Foreskin fibroblast (primary cell): ENCODE measurements at places on chromosomes 4 and X.

DNA sequence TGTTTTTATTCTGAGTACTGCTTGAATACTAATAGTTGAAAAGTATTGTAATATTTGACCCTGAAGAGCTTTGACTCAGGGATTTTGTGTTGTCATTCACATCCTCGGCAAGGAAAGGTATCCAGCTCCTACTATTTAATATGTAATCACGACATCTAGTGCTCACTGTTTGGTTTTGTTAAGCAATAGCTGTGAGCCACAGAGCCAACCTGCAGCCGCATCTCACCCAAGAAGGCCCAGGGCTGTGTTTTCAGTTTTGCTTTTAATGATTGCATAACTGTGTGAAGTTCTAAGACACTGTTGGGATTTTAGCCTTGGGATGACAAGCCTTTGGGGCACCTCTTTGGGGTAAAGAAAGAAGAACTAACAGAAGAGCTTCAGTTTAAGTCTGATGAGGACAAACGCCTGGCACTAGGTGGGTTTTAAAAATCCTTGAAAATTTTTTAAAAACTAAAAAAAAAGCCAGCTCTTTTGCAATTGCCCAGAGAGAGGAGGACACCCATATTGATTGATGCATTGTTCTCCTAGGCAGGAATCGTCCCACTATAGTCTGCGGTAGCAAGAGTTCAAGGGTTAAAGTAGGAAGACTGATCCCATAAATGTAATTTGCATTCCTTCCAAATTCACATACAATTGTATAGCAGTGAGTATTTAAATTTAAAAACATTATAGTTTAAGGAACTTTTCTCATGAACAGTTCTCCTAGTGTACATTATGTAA is 157.8 kb downstream of the RELL1 start:
- no peak for DNase-seq

DNA sequence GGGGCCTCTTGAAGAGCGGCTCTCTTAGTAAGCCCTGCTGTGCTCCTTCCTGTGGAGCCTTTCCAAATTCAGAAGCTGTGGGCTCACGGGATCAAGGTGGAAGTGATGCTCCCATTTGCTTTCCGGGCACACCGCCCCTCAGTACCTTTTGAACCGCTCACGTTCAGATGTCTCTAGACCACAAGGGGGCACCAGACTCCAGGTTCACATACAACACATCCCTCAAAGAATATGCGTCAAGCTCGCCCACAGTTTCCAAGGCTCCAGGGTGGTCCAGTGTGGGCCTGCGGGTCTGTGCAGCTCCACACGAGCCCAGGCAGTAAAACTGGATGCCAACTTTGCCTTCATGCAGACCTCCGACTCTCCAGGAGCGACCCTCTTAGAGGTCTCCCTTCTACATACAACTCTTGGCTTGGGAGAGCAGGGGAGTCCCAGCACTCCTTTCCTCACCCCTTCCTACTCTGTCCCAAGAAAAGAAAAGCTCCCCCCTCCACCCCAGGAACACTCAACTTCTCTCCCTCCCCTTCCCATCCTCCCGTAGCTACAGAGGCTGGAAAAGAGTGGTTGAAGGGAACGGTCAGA is 11.0 kb downstream of the SUPT20HL1 start:
- peak; percentile 62 for DNase-seq

DNA sequence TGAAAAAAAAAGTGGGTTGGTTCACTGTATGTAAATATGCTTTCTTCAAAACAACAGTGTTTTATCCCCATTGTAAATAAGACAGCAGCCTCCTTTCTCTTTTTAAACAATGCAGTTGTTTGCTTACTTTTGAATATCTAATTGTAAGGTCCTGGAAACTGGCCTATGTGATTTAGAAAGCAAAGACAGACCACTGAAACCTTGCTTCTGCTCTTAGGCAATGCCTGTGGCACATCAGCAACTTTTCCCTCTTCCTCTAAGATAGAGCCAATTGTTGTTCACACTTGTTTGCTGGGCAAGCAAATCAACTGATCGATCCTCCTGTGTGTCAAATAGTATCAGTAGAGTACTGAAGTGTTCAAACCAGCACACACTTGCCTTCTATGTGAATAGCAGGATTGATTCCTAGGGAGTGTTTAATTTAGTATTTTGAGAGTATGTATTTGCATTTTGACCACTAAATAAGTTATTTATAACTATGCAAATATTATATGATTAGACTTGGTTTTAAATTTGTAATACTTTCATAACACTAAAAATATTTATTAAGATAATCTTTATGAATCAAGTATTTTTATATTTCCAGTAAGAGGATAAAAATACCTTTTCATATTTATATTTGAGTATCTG is 55.4 kb upstream of the GRPR start:
- DNase-seq = no peak

- no peak for DNase-seq
These were observed 2.7 kb downstream of the GASK1B start for GRCh38 chr4:158169931-158170690.

- no peak for DNase-seq
These were observed 76.3 kb upstream of the PACRGL start for GRCh38 chr4:20623939-20624338.

DNA sequence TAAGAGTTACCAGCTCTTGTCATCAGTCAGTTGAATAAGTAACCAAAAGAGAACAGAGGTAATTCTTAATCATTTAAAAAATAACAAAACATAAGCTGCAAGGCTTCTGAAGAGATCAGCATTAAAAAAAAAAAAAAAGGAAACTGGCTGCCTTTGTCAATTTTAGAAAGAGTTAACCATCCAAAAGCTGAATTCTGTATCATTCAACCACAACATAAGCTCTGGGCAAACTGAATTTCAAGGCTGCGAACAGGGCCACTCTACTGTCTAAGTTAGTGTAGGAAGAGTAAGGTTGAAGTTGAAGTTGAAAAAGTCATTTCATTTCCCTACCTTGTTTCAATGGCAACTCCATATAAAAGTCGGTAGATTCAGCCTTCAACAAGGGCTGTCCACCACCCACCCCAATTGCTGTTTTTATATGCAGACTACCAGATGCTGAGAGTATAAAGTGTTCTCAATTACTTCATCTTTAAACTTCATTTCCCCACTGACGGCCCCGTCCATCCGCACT is 1.1 kb upstream of the LIN54 start:
- no peak for DNase-seq

- DNase-seq = no peak
These were observed 1295.8 kb upstream of the TENM3 start for GRCh38 chr4:180947425-180947824.

DNA sequence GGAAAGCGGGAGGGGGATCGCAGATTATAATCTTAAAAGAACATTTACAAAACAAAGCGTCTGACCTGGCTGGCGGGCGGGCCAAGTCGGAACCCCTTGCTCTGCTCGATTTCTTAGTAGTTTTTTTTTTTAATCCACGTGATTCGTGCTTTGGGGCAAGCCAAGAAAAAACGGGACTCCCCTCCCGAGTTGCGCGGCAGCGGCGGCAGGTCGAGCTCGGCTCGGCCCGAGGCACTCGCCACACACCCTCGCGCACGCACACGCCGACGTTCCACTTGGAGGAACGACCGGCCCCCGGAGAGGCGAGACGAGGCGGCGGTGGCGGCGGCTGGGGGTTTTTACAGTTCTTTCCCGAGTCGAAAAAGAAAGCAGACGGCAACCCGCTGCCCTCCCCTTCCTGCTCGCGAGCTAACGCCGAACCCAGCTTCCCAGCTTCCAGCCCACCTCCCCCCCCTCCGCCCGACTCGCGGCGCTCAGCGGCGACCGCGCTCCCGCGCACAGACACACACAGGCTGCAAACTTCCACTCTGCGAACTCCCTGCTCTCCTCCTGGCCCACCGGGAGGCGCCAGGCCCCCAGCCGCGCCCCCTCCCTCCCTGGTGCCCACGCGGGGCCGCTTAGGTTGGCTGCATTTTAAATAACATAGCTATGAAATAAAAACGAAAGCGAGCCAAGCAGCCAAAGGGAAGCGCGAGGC is 1.2 kb downstream of the BCOR start:
- DNase-seq = no peak

- DNase-seq = peak; percentile 95
These were observed 989 bp downstream of the N4BP2 start for GRCh38 chr4:40057586-40058091.

DNA sequence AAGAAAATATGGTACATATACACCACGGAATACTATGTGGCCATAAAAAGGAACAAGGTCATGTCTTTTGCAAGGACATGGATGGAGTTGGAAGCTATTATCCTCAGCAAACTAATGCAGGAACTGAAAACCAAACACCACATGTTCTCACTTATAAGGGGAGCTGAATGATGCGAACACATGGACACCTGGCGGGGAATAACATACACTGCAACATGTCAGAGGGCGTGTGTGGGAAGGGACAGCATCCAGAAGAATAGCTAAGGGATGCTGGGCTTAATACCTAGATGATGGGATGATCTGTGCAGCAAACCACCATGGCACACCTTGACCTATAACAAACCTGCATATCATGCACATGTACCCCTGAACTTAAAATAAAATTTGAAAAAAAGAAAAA is 19.5 kb upstream of the CNKSR2 start:
- DNase-seq = no peak

- DNase-seq = no peak
These were observed 53.7 kb downstream of the UPRT start for GRCh38 chrX:75327607-75328006.

GRCh38 chrX:23515028-23515427 is 152.3 kb upstream of the PRDX4 start:
- no peak for DNase-seq

DNA sequence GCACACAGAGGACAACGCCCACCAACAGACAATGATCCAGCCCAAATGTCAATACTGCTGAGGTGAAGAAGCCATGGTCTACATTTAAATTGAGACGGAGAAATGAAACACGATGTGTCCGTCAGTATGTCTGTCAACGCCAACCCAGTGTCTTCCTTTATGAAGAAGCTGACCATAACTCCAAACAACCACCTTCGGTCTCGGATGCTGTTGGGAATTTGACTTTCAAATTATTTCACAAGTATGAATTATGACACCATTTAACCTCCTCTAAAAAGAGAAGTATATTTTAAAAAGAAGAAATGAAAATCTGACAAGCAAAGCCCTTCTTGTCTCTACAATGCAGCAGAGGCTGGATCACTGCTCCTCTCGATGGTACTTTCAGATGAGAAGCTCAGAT is 123.7 kb upstream of the MAP3K15 start:
- no peak for DNase-seq

- no peak for DNase-seq
These were observed 1.8 kb downstream of the BGN start for GRCh38 chrX:153496590-153496959.

DNA sequence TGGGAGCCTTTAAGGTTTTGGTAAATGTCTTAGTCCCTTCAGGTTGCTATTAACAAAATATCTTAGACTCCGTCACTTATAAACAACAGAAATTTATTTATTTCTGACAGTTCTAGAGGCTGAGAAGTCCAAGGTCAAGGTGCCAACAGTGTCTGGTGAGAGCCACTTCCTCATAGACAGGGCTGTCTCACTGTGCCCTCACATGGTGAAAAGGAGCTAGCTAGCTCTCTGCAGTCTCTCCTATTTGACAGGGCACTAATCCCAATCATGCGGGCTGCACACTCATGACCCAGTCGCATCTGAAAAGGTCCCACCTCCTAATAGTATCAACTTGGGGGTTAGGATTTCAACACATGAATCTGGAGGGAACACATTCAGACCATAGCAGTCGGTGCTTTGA is 63.4 kb upstream of the KLF3 start:
- DNase-seq = no peak

DNA sequence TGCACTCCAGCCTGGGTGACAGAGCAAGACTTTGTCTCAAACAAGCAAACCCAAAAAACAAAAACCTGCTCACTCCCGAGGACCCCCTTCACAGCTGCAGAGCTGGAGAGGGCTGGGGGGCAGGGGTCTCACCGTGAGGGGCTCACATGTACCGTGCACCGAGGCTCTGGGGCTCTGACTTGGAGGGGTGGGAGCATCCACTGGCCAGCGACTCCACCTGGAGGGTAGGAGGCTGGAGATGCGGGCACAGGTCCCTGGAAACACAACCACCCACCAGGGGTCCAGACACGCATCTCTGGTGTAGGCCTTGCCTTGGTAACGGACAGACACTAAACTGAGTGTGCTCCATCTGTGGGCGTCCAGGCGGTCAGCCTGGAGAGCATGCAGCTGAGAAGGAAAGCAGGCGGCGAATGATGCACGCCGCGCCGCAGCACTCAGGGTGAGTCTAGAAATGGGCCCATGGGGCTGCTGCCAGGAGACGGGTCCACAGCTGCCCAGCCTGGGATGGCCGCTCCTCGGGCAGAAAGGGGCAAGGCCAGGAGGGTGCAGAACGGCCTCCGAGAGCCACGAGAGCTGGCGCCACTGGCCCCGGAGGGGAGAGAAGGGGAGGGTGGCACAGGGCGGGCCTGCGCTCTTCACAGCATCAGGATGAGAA is 26.1 kb downstream of the PPP2R3B start:
- DNase-seq = no peak

- DNase-seq = peak; percentile 52
These were observed 1.3 kb downstream of the TBL1X start for GRCh38 chrX:9466124-9466495.

DNA sequence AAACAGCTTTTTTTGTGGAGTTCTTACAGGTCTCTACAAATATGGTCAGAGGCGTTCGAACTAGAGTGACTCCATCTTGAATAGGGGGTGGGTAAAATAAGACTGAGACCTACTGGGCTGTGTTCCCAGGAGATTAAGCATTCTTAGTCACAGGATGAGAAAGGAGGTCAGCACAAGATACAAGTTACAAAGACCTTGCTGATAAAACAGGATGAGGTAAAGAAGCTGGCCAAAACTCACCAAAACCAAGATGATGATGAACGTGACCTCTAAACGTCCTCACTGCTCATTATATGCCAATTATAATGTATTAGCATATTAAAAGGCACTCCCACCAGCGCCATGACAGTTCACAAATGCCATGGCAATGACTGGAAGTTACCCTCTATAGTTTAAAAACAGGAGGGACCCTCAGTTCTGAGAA is 42.8 kb upstream of the SPP1 start:
- DNase-seq = no peak

DNA sequence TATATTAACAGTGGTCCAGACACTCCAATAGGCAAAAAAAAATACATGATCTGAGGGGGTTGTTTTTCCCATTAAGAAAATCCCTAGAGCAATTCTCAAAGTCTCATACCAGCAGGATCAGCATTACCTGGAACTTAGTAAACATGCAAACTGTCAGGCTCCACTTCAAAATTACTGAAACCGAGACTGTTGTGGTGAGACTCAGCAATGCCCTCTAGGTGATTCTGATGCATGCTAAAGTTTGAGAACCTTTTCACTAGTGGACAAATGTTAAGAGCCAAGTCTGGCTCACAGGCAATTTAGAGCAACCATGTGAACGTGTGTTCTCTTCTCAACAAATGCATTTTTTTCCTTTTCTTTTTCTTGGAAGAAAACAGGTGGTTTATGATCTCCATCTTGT is 30.2 kb downstream of the NEK1 start:
- no peak for DNase-seq

- no peak for DNase-seq
These were observed 30.8 kb downstream of the DIAPH2 start for GRCh38 chrX:96715481-96715880.

- no peak for DNase-seq
These were observed 567.4 kb upstream of the GALNT7 start for GRCh38 chr4:172601195-172601594.
